Inflammatory macrophage treated with lipopolysaccharide for 1 hour (primary cell): ENCODE measurements at places on chromosomes 3 and 15.

- DNase-seq, result no peak
These were observed 624.2 kb downstream of the NTRK3 start for GRCh38 chr15:87632364-87632763.

DNA sequence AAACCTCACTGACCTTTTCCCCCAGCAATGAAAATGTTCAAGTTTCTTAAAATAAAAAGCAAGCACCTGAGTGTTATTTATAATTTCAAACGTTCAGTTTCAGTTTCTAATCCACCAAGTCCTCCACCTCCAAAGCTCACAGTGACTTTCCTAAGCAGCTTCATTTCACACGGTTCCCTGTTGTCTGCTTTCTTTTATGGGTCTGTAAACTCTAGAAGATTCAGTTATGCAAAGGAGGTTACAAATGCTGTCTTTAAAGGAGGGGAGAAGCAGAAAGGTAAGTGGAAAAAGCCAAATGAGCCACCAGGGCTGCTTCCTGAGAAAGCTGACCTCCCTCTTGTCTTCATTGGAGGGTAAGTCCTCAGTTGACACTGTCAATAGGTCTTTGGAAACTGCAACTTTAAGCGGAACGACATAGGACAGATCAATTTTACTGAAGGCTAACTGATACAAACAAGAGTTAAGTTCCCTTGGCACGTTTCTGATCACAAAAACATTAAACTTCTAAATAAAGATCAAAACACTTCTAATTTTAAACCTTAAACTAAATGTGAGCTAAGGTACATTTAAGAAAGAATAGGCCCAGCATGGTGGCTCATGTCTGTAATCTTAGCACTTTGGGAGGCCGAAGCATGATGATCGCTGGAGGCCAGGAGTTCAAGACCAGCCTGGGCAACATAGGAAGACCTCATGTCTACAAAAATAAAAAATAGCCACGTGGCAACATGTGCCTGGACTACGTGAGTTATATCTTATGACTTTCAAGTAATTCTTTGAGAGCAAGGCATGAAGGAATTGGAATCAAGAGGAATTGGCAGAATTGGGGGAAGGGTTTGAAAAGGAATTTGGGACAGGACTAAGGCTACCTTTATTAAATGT, 151.9 kb upstream of the UBE2E1 start:
- no peak for DNase-seq

- no peak for DNase-seq
These were observed 21.3 kb downstream of the MLH1 start for GRCh38 chr3:37014620-37015019.

GRCh38 chr3:15063238-15063637, 1.9 kb downstream of the MRPS25 start:
- DNase-seq, result no peak

- DNase-seq, result no peak
These were observed 55.0 kb downstream of the TCF12 start for GRCh38 chr15:56973463-56973862.
